ENCODE measurements at places on chromosomes 4 and X.

DNA sequence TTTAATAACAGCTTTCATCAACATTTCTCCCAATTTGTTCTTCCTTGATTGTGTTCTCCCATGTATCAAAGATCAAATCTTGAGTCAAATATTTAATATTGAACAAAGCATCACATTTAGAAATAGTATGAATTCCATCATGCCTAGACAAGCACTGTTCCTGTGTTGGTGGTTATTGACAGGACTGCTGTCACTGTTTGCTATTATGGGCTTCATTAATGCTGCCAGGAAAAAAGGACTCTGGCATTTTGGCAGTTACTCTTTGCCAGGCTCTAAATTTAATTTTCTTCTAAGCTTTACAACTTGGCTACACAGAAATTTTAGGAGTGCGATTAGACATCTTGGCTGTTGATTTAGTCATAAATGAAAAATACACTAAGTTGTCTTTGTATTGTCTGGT lies 295.9 kb upstream of the NRK start:
- no peak for DNase-seq

DNA sequence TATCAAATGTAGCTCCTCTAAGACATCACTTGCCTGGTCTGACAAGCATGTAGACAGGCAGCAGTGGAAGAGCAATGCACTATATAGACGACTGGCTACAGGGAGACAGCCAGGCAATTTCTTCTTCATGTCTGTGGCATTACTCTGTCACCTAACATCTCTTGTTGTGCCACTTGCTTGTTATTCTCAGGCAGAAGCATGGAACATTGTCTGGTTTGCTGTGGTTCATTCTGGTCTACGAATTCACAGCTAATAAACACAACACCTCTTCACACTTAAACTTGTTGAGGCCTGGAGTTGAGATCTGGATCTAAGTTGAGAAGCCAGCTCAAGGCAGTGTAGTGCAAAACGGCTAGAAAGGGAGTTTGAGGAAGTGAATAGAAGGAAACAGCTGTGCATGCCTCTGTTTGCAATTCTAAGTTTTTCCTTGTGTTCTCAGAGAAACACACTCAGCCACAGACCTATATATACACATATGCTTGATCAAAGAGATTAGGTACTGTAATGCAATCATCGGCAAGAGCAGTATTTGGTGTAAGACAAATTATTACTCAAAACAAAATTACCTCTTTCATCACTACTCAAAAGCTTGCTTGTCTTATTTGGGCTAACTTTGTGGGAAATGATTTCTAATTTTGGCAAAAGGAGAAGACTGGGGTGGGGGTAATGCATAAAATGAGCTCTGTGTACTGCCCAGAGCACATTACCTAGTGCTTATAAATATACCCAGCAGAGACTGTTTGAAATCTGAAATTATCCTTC lies 243.8 kb downstream of the PPP3CA start:
- no peak for DNase-seq

DNA sequence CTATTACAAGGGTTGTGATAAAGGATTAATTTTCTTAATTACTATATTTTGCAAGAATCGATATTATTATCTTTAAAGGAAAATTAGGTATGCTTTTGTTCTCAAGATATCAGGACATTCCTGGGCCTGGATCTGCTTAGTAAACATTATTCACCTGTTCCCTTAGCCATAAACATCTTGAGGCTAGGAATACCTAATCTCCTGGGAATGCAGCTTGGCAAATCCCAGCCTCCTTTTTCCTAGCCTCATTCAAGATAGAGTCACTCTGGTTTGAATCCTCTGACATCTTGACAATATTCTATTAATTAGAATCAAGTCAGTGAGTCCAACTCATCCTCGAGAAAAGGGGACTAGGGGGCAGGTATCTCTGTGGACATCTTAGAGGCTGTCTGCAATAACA lies 327.1 kb downstream of the STIM2 start:
- no peak for DNase-seq

- DNase-seq, result no peak
Observed at GRCh38 chr4:47222276-47222675, 190.9 kb downstream of the GABRB1 start.

GRCh38 chrX:46991664-46992063 lies 79.4 kb downstream of the JADE3 start:
- no peak for DNase-seq

DNA sequence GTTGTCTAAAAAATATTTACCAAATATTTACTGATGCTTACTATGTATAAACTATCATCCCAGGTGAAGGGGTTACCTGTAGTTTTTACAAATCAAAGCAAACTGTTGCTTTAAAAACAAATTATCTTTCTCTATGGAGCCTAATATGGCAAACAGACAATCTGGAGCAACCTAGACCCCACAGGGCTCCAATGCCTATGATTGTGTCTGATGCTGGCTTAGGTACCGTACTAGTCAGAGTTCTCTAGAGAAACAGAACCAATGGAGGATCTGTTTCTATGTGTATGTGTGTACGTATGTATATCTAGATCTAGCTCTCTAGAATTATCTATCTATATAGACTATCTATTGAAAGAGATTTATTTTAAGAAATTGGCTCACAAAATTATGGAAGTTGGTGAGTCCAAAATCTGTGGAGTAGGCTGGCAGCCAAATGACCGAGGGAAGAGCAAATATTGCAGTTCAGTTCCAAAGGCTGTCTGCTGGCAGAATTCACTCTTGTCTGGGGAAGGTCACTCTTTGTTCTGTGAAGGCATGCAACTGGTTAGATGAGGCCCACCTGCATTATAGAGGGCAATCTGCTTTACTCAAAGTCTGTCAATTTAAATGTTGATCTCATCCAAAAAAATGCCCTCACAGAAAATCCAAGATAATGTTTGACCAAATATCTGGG lies 127.1 kb upstream of the ENPEP start:
- DNase-seq, result no peak

GRCh38 chr4:119151161-119151560 lies 15.5 kb downstream of the MYOZ2 start:
- DNase-seq, result no peak

- DNase-seq, result no peak
Observed at GRCh38 chrX:9832811-9833210, 46.6 kb downstream of the SHROOM2 start.

DNA sequence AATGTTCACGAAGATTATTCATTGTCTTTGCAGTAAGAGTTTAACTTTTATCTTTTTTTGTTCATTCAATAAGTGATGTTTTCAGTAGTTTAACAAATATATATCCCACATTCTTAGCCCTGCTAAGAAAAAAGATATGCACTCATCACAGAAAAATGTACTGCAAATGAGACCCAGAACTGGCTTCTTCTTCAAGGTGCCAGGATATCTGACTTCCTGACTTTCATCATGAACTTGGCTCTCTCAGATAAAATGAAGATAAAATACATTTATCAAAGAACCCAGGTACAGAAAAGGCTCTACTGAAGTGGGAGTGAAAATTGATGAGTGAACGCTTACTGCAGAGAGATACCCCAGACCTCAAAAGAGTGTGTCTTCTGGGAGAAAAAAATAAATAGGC lies 177.8 kb upstream of the DKK2 start:
- DNase-seq, result no peak

DNA sequence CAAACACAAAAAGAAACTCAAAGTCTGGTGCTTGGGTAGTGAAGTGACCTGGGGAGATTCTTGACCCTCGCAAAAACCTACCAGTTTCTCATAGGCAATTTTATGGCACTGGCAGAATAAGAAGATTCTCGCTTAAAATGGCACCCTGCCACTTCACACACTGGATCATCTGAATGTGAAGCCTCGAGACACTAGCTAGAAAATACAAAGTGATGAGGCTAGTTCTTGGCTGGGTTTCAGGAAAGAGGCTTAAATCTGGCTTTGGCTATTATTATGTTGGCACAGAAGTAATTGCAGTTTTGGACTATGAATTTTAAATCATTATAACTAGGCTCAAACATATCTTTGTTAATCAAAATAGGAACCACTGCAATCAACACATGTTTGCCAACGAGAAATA lies 634.7 kb upstream of the BOD1L1 start:
- DNase-seq, result no peak

DNA sequence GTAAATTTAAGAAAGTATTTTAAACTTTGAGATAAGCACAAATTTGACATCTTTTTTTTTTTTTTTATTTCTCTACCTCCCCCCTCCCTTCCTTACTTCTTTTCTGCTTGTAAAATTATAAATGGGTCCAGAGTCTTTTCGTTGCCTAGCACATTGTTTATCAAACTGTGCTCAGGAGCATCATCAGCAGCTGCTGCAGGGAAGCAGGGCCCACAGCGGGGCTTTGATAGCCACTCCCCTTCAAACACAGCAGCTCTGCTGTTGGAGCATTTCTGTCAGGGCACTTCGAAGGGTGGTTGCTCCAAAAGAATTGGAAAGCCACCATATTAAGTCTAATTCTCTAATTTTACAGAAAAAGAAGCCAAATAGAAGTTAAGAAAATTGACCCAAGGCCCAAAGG lies 588.3 kb downstream of the SPRY1 start:
- no peak for DNase-seq

- DNase-seq, result no peak
Observed at GRCh38 chr4:98682719-98683118, 24.3 kb upstream of the TSPAN5 start.

- no peak for DNase-seq
Observed at GRCh38 chr4:172040766-172041165, 227.6 kb downstream of the GALNTL6 start.

DNA sequence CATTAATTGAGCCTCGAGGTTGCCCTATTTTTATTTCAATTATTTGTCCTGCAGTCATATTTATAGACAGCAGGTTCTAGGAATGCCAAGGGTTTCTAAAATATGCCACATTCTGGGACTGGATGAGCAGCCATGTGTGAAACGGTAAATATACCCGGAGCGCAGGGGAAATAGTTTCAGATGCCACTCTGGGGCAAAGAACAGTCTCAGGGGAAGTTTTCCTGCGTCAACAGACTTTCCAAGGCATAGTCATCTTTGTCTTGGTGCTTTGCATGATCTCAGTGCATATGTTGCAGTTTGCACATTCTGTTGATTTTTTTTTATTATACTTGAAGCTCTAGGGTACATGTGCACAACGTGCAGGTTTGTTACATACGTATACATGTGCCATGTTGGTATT lies 71.0 kb downstream of the GPAT3 start:
- no peak for DNase-seq

DNA sequence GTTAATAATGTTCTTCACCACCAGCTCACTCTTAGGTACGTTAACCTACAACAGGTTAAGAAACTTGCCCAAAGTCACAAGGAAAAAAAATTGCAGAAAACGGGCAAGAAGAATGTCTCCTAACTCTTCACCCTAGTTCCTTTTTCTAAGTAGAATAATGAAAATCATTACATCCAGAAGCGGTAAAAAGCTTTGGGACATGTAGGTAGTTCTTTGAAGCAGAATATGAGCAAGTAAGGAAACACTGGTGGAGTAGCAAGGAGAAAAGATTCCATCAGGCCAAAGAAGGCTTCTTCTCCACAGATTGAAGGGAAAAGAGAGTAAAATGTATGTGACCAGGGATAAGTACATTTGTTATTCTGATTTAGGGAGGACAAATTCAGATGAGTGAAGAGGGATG lies 4.1 kb downstream of the CAMK2D start:
- DNase-seq, result no peak

DNA sequence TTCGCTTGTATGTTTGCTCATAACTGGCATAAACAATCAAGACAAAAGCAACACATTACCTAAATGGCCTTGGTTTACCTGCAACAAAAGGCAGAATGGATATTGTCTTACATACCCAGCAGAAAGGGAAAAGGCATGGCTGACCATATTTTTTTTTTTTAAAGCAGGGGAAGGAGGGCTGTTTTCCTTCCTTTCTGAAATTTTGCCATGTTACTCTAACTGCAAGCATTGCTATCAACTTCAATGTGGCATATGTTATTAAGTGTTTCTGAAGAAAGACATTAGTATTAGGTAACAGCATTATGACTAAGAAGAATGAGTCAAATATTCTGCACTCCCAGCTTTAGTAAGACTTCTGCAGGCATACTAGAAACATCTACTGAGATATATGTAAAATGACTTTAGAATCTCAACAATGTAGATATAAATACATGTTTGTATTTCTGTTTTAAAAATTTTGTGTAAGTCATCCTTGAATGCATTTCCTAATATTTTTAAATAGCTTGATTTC lies 512.6 kb upstream of the FAM241A start:
- no peak for DNase-seq

DNA sequence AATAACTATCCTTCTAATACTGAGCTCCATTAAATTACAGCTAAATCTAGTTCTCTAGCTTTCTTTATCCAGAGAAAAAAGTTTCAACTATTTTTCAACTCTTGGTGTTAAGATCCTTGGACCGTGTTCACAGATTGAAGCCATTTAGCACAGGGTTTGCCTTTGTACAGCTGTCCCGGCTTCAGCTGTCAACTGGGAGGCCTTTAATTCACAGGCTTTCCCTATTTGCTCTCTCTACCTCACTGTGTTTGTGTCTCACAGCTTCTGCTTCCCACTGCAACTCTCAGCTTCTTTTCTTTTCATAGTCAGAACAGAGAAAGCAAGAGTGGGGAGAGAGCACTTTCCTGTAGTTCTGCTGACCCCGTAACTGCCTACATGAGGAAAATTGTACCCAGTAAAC lies 76.9 kb upstream of the SMAD1 start:
- no peak for DNase-seq

DNA sequence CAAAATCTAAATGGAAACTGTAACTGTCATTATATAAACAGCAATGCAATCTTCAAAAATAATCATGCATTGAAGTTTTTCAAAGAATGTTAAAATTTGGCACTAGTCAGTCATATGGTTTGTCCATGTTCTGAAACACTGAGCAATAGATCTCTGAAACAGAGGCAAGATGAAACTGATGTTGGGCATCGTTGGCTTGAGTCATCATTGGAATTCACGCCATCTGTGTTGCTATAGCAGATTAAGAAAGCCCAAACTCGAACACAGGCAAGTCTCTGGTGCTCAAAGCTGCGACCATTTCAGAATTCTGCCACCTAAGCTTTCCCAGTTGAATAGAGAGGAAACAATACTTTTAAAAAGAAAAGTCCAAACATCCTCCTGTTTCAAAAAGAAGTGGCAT lies 114.1 kb upstream of the PPARGC1A start:
- DNase-seq, result no peak

DNA sequence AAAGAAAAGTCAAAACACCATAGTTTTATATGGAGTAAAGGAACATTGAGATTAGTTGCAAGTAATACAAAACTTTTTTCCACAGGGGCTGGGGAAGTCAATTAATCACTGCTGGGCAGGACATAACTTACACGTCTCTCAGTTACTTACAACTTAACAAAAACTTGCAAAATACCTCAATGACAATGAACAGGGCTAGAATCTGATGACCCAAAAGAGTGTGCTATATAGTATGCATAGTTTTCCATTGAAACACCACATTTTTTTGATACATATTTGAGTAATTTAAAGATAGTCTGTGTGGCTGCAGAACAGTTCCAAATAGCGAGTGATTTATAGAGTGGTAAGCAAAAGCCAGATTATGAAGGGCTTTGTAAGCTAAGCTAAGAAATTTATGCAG lies 172.3 kb upstream of the TRPC5 start:
- no peak for DNase-seq

DNA sequence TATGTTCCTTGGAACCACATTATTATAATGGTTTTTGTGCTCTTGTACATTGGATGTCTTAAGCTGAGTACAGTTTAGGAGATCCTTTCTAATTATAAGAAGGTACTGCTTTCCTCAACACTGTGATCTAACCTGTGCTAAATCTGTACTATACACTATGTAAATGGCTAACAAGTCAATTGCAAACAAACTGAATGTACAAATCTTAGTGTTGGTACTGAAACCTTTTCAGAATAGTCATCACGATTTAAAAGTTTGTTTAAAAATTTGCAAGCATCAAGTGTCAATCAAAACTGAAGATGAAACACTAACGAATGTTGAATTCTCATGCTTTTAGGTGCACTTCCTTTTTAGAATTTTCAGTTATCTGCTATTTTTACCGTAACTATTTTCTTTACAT lies 2090.4 kb upstream of the TENM3 start:
- DNase-seq, result no peak

Measured in glutamatergic neuron (in vitro differentiated cells).